ENCODE measurements at places on chromosomes 4 and X.

DNA sequence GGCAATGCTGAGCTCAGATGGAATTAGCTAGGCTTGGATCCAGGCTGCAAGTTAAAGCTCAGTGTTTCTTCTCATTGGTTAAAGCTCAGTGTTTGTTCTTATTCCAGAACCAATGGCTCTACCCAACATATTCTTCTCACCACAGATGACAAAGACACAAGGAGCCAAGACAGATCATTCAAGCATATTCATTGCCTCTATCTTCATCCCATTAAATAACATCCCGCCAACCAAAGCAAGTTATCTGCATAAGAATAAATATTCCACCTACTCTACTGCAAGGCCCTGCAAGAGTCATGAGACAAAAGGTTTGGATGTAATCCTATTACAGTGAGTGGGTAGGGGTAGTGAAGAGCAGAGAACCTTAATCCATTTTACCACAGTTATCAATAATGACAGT, 766.5 kb downstream of the C4orf33 start:
- DNase-seq, result no peak

DNA sequence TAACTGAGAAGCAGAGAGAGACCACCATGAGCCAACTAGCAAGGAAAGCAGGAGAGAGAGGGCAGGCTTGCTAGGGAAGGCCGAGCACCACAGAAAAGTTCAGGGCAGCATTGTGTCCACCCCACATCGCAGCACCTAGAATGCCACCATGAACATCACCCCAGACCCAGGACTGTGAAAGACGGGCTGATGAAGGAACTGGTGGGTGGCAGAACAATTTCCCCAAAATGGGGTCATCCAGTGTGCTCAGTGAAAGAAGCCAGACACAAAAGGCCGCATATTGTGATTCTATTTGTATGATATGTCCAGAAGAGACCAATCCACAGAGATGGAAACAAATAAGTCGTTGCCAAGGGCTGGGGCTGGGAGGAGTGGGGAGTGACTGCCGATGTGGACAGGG, 16.8 kb downstream of the PNMA6E start:
- DNase-seq, result no peak

GRCh38 chrX:57172544-57172943, 35.3 kb upstream of the SPIN2A start:
- DNase-seq, result no peak

- no peak for DNase-seq
Observed at GRCh38 chr4:149293046-149293649, 522.5 kb downstream of the IQCM start.

DNA sequence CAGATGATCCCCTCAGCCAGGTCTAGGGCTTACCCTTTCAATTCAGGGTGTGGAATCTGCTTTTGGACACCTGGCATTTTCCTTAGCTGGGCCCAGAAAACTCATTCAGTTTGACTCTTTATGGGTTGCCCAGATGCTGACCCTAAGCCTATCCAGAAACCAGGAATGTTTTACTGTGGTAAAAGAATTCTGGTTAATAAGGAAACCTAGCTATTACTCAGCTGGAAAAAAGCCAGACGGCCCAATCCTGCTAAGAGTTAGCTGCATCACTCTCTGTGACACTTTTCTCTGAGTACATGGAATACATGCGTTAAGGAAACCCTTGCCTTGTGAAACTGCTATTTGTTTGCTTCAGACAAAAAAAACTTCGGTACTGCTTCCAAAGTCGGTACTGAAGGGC, 28.0 kb downstream of the ING2 start:
- DNase-seq, result no peak

- DNase-seq, result no peak
Observed at GRCh38 chr4:138449938-138450337, 207.8 kb upstream of the SLC7A11 start.

GRCh38 chrX:125203737-125204578, 115.7 kb upstream of the TEX13C start:
- no peak for DNase-seq

DNA sequence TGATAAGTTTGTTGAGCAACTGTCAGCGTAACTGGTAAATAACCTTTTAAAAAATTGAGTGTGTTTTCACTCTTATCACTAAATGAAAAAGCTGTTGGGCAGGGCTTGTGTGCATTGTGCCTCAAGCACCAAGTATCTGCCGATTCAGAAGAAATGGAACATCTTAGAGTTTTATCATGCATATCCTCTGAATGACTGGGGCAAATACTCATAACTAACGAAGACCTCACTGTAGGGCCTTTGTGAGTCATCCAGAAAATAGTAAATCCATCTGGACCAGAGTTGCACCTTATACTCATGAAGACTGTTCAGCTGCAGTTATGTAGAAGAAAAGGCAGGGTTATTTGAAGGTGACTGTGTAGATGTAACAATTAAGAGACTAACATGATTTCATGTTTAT, 222.1 kb downstream of the CAMK2D start:
- no peak for DNase-seq

DNA sequence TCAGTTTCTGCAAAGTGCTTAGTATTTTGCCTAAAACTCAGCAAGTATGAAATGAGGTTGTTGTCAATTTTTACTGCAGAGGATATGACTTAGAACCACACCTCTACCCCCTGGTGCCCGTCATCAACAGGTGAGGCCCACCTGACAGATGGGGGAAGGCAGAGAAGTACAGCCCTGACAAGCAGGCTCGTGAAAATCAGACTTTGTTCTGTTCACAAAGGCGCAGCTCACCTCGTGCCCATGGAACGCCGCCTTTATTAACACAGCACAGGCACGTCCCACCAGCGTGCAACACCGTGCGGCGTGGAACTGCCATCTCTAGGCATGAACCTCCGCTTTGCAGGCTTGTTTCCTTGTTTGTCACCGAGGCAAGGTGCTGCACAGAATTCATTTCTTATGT, 13.3 kb downstream of the CYP4V2 start:
- DNase-seq, result no peak

DNA sequence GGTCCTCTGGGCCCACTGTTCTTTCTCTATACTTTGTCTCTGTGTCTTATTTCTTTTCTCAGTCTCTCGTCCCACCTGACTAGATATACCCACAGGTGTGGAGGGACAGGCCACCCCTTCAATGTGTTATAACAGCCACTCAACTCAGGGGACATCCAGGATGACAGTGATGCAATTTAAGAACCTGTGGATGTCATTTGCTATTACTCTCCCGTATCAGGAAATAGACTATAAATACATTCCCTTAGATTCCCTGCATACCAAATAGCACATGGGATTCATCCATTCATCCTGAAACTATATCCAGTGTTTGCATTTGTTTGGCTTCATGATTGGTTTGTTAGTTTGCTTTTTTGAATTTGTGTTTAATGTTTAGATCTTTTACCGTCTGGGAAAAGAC, 16.6 kb upstream of the QRFPR start:
- DNase-seq, result no peak

DNA sequence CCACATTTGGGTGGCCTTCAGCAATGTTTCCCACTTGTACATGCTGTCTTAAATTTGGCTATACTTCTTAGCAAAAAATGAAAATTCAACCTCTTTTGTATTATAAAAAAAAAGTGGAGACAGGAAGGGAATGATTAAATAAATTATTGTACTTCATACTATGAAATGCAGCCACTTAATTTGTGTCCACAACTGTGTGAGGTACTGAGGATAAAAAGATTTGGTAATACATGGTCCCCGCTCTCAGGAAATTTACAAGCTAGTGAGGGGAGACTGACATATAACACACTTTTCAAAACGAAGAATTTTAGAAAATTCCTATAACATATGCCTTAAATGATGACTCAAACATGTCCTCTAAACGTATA, 105.0 kb downstream of the HNRNPD start:
- no peak for DNase-seq

GRCh38 chrX:75038925-75039324, 113.7 kb upstream of the NEXMIF start:
- DNase-seq, result no peak

DNA sequence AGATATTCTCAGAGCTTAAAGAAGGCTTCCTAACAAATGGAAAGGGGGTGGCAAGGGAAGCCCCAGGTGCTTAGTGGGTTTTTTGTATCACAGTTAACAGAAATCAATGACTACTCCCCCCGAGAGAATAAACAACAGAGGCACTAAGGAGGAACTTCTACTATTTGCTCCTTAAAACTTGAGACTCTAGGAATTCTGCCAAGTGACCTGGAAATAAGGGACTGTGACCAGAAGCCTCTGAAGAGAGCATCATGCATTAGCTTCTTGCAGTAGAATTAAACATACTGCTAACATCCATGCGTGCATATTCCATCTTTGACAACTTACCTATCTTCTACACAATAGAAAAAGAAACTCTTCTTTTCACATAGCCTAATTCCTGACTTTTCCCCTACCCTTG, 86.8 kb downstream of the CAMK2D start:
- DNase-seq, result no peak

GRCh38 chr4:38924353-38924752, 56.7 kb downstream of the FAM114A1 start:
- DNase-seq, result no peak

GRCh38 chrX:13473442-13474163, 95.8 kb upstream of the EGFL6 start:
- no peak for DNase-seq

DNA sequence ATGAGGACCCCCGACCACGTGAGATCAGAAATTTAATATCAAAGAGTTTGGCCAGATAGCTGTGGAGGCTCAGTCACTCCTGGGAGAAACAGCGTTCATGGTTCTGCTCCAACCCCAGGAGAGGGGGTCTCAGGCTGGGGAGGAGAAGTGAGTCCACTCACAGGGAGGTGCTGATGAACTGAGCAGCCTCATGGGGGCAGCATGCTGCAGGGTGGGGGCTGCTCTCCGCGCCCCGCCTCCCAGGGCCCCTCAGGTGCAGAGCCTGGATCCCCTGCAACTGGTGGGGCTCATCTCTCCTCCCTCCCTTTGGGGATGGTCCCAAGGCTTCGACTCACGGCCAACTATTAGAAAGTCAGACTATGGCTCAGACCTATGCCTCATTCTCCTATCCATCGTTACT, 26.6 kb upstream of the C4orf50 start:
- no peak for DNase-seq

GRCh38 chr4:27779827-27780226, 919.2 kb downstream of the STIM2 start:
- no peak for DNase-seq

DNA sequence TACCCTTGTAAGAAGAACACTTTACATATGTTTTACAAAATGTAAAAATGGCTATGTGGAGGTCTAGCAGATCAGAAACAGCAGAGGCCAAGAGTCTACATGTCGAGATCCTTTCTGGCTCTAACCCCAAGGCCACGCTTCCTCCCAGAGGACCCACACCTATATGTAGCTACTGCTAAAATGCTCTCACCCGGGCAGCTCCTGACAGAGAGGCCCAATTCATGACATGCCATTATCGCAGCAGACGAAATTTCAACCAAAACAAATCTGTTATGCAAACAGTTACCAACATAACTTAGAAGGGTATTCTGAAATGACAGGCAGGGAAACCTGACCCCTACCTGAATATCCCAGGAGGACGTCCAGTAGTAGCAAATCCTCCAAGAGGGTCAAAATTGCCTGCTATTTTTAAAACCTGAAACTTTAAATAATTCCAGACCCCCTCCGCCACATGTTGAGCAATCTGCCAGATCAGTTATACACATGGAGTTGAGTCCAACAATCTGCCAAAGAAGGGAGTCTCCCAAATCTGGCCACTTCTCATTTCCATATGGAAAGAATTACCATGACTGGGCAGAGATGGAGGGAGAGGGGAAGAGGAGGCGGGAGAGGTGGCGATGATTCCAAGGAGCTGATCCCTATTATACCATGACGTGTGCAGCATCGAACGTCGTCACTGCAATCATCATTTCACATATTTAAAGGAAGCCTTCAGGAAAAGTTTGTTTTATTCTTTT, 192.9 kb upstream of the TBL1X start:
- DNase-seq, result no peak

DNA sequence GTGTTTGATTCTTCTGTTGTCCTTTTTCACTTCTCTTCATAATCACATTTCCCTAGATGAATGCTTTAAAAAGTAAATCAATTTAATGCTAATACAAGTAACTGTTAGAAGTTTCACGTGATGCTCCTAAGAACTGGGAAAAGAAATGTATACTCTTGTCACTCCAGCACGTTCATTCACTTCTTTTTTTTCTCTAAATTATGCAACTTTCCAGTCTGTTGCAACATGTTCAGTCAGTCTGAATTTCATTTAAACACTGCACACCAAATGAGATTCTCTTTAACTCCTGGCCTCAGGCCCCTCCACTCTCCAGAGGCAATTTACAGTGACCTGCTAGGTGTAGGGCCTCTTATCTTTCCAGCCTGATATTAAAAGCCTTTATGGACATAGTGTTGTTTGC, 321.9 kb downstream of the HS3ST1 start:
- DNase-seq, result no peak

DNA sequence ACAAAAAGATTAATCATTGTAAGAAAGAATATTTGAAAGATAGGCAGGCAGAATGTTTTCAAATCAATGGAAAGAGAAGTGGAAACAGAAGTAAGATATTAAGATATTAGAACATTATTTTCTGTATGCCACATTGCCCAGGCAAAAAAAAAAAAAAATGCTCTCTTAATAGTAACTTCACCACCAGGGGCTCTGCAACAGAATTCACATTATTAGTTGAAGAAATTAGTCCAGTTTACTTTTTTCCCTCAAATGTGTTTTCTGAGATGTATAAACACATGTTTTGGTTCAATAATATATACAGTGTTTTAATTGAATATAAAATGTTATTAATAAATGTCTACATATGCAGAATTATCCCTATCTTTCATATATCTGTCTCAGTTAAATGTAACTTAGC, 78.0 kb upstream of the ADAD1 start:
- no peak for DNase-seq

DNA sequence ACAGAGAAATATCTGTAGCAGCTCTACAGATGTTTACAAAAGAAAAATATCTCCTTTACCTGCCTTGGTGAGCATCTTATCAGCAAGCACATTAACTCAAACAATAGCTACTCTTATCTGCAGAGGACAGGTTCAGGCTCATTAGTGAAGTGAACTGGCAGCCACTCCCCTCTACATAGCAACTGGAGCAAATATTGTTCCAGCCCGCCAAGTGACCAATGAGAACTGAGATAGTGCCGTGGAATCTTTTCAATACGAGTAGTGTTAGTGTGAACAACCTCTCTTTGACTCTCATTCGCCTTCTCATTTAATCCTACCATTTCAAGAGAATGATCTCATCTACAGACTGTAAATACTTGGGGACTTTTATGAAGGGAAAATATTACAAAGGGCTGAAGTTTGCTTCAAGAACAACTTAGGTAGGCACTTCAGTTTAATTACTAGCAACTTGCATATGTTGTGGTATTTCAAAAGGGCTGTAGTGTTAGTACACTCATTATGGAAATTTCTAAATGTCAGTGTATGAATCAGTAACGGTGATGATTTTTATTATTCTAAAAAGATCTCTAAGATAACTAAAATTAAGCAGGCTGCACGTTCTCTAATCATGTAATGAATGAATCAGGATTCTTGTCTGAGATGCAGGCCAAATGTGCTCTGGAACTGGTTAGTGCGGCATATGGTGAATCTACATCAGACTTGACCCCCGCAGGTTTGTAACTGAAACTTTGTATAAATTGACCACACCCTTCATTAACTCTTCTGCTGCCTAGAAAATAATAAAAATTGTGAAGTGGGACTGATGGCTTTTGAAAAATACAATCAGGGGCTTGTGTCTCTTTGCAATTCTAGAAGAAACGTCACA, 72.4 kb downstream of the PALLD start:
- no peak for DNase-seq

GRCh38 chr4:30495251-30495650, 224.9 kb upstream of the PCDH7 start:
- DNase-seq, result no peak

- DNase-seq, result no peak
Observed at GRCh38 chrX:74405973-74406489, 15.3 kb upstream of the SLC16A2 start.

All from stimulated activated CD8-positive, alpha-beta memory T cell treated with anti-CD3 and anti-CD28 coated beads, Interleukin-2, amount 100 ng/mL, for 1 hour (primary cell).